Brain (organoid and tissue), 16 donors: ENCODE measurements at places on chromosomes 13 and 19.

GRCh38 chr19:1826557-1827521, 14.8 kb upstream of the ATP8B3 start:
- DNase-seq: no peak

- DNase-seq: no peak
Measured at GRCh38 chr13:44063467-44063866, 183.8 kb downstream of the LACC1 start.

GRCh38 chr13:72643311-72643989, 84.0 kb downstream of the MZT1 start:
- DNase-seq: no peak

- DNase-seq: no peak
Measured at GRCh38 chr19:46637224-46637623, 1.2 kb upstream of the GNG8 start.

GRCh38 chr13:97743938-97744337, 209.5 kb upstream of the IPO5 start:
- no peak for DNase-seq

GRCh38 chr19:45428384-45429231, 4.9 kb upstream of the ERCC1 start:
- no peak for DNase-seq

DNA sequence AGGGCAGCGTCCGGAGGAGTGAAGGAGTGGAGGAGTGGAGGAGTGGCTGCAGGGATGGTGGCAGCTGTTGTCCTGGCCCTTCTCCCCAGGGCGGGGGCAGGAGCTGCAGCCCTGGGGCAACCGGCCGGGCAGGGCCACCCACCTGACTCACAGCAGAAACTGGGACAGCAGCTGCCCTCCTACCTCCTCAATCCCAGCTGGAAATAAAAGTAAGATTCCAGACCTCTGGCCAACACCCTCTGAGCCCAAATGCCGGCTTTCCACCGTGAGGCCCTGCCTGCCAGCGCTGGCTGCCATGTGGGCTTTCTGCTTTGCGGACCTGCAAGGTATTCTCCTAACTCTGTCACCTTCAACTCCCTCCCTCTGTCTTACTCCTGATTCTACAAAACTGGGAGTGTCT, 3.3 kb upstream of the CLPP start:
- no peak for DNase-seq

DNA sequence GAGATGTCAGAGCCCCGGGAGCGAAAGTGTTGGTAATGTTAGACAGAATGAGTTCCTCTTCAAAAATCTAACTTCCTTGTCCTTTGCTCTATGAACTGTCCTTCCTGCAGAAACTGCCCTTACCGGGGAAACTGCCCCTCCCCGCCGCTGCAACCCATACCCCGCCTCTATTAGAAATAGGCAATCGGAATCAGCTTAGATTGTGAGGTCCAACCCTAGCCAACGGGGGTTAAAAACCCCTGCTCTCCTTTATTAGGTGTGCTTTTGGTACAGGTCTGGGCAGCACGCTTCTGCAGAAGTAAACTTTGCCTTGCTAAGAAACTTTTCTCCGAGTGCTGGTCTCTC, 11.5 kb upstream of the CAPNS1 start:
- DNase-seq: no peak

DNA sequence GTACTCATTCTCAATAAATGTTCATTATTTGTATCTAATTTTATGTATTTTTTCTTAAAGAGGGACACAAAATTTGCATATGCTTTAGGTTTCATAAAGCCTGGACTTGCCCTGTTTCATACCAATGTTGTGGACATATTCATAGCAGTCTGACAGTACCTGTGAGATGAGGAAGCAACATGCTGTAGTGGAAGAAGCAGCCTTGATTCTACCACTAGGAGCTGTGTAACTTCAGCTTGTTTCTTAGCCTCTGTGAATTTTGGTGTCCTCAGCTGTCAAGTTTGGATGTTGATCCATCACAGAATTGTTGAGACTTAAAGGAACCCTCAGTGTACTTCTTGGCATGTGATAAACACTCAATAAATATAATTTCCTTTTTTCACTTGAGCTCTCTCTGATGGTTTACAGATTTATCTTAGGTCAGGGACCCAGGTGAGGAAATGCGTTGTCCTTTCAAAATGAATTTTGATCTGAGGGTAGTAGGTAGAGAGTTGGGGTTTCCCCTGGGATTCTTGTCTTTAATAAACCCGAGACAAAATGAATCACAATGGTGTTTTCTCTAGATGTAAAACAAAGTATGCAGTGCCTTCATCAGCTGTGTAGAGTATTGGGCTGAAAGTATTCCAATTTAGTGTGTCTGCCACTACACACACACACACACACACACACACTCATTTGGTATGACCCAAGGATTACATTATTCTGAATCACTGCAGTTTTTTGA, 152.1 kb downstream of the KCNRG start:
- DNase-seq: no peak

DNA sequence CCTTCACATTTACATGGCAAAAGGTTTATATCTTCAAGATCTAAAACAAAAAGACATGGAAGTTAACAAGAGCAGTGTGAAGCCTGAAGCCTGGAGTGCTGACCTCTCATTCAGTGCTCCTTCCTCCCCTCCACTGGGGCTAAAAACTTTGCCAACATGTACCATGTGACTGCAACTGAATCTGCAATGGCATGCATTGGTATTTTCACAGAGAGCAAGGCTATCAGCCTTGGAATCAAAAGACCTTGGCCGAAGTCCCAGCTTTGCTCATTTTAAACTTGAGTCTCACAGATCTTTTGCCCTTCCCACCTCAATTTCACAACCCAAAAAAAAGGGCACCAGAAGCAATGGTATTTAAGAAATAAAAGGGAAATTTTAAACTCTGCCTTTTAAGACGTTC, 325.1 kb downstream of the DCT start:
- DNase-seq: peak; percentile 57

- no peak for DNase-seq
Measured at GRCh38 chr13:35672611-35673010, 196.1 kb upstream of the MAB21L1 start.
